ENCODE measurements at places on chromosomes 6 and 20.

- no peak for DNase-seq
Measured at GRCh38 chr6:148855744-148856143, 108.9 kb downstream of the UST start.

DNA sequence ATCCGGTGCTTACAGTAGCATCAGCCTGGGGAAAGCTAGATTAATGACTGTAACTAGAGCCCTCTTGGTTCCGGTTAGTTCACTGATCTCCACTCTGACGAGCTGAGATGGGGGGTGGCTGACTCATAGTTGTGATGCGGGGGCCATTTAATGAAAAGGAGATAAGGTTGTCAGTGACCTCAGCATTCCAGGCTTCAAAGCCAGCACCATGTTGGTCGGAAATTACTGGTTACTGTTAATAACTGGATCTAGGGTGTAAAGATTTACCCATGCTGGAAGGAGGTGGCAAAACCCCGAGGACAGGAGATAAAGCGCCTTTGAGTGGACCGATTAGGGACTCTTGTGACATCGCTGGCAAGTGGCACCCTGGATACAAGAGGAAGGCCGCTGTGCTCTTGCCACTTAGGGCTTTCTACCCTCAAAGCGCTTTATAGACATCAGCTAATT is 21.1 kb downstream of the FOXC1 start:
- DNase-seq = no peak

DNA sequence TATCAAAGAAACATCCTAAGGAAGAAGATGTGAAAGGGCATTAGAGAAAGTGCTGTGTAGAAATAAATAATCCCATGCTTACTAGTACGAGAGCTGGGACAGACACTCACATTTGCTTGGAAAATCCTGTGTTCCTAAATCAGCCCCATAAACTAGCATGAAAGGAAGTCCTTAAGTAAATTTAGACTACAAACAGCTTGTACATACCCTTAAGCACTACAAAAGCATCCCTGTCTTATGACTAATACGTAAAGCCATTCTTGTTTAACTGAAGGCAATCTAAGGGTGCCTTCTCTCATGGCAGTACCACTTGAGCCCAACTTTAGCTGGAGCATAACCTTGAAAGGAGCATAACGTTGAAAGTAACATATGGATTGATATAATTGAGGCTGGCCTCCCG is 15.4 kb upstream of the FOXQ1 start:
- DNase-seq = no peak

DNA sequence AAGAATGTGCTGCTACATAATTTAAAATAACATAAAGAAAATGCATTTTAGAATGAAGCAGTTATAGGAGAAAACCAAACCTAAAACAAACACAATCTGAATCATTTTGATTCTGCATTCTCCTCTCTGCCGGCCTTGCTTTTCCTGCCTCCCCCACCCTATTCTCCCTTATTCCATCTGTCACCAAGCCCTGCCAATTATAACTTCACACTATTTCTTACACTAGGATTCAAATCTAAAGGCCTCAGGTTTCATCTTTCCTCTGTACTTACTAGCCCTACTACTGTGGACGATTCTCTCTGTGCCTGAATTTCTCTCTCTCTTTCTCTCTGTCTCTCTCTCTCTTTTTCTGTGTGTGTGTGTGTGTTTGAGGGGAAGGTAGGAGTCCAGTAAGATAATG is 18.7 kb upstream of the PRIM2 start:
- no peak for DNase-seq

- no peak for DNase-seq
Measured at GRCh38 chr6:44701038-44701636, 313.6 kb downstream of the CDC5L start.

DNA sequence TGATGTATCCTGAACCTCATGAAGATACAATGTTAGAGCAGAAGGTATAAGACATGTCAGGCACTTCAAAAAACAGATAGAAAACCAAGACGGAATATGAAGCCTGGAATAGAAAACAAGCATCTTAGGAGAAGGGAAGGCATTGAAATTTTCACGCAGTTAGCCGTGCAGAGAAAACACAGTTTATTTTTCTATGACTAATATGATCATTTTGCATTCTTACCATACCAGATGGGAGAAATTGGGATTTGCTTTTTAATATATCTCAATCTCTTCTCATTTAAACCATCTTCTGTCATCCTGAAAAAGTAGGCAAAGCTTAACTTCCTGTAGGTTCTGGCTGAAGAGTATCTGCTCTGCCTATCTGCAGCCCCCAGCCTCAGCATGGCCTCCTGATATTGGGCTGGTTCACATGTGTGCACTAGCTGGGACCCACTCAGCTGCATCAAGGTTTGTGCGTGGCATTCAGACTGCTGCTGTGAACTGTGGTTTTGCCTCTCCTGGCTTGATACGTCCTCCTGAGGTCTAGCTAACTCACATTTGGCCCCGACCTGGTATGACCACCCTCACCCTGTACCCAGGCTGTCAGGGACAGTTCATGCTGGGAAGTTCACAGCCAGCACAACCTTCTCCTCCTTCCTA is 392.5 kb upstream of the SASH1 start:
- DNase-seq = no peak

GRCh38 chr20:34621383-34622367 is 55.2 kb downstream of the PIGU start:
- no peak for DNase-seq

Data from H54 (cell line).